ENCODE measurements at places on chromosomes 11 and 22.

DNA sequence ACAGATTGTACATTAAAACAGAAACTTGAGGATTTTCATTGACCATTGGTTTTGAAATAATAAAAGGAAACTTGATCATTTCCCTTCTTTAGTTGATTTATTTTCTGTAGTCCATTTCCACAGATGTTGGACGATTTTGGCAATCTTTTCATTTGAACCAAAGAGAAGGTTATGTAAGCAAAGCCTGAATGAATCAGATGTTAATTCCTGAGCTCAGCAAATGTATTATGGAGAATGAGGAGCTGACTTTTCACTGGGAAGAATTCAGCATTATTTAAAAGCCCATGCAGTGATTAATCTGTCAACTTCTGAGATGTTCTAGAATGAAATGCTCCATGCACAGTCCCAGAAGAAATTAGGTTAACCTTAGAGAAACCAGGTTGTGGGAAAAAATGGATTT is 29.0 kb downstream of the ELMOD1 start:
- DNase-seq, result no peak

DNA sequence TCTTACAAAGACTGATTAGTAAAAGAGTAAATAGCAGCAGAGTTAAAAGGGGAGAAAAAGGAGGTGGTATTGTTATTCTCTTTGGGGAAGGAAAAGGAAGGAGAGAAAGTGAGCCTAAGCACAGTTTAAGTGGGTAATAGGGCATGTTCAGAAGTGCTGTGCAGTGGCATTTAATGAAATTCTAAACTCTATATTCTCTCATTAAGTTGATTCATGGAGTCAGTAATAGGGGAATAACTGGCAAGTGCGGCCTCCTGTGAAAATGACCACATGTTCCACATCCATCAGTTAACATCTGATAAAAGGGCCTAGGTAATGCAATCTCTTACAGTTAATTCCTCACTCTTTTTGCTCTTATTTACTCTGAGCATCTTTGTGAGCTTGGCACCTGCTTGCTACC is 516.7 kb downstream of the JRKL start:
- DNase-seq, result no peak

GRCh38 chr22:28939394-28939793 is 56.0 kb downstream of the ZNRF3 start:
- DNase-seq, result no peak

GRCh38 chr22:50228366-50228765 is 16.5 kb downstream of the TUBGCP6 start:
- DNase-seq, result no peak

- DNase-seq, result no peak
These were observed 11.8 kb upstream of the MAPK11 start for GRCh38 chr22:50281957-50282356.

GRCh38 chr22:34592123-34592740 is 473.7 kb upstream of the ISX start:
- DNase-seq, result no peak

- no peak for DNase-seq
These were observed 45.0 kb downstream of the TBC1D22A start for GRCh38 chr22:46807458-46807857.
